Muscle of leg (tissue), 16 donors: ENCODE measurements at places on chromosomes 4 and X. TPM values are rescaled to one million over a fixed set of nuclear protein-coding genes. Genes with fewer than 3 reads are reported as not detected.

DNA sequence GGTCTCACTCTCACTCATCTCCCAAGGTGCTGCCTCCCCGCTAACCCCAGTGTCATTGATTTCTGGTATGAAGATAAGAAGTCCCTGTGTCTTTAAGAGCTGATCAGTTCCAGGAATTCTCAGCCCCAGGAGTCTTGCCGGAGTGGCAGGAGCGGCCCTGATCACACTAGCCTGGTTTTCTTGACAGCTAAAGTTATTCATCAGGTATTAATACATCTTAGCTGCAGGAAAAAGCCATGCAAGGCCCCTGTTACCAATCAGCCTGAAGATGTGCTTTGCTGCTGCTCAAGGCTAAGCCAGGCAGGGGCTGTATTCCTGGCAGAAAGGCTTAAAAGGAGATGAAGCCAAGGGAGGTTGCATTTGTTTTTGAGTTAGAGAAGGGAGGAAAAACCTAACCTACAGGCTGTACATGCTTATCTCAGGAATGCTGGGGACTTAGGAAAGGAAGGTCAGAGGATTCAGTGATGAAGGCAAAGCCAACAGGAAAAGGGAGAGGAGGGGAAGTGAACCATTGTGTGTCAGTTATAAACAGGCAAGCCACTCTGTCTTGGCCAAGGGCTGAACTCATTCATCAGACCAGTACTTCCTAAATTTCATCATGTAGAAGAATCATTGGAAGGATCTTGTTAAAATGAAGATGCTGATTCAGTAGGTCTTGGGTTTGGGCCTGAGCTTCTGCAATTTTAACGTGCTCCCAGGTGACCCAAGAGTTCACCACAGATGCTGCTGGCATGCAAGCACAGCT, 8.6 kb downstream of the SRPX start:
- H3K27me3 ChIP-seq, result peaks cover 29% of the 10 kb centered on the region
- no peak overlapping the region for H3K4me3 ChIP-seq
- H3K4me1 ChIP-seq, result peaks cover 10% of the 10 kb centered on the region

DNA sequence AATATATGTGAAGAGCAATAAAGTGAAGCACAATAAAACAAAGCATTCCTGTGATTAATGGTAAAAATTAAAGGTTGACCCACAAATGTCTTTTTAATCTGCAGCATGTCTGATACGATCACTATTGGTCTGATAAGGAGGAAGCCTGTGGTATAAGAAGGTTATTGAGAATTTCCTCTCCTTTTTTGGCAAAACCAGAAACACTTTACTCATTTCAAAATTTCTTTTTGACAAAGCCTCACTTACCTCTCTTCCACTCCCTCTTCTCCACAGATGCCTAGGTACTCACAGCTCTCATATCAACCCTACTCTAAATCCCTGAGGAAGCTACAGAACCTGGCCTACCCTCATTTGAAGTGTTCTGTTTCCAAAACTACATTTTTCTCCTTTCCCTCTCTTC, 56.1 kb downstream of the TSPAN5 start:
- no peak overlapping the region for H3K4me3 ChIP-seq
- no peak for DNase-seq
- no peaks in the 10 kb centered on the region for H3K27me3 ChIP-seq

Gene HSFX1
- 1.8 TPM for polyA plus RNA-seq

- no peak overlapping the region for H3K4me3 ChIP-seq
- DNase-seq, result no peak
- no peaks in the 10 kb centered on the region for H3K4me1 ChIP-seq
- H3K27me3 ChIP-seq, result no peaks in the 10 kb centered on the region
- no peaks in the 10 kb centered on the region for H3K36me3 ChIP-seq
These were observed 46.0 kb downstream of the CYLC1 start for GRCh38 chrX:83906921-83907320.

Gene TMPRSS11F
- 0.11 TPM for polyA plus RNA-seq

DNA sequence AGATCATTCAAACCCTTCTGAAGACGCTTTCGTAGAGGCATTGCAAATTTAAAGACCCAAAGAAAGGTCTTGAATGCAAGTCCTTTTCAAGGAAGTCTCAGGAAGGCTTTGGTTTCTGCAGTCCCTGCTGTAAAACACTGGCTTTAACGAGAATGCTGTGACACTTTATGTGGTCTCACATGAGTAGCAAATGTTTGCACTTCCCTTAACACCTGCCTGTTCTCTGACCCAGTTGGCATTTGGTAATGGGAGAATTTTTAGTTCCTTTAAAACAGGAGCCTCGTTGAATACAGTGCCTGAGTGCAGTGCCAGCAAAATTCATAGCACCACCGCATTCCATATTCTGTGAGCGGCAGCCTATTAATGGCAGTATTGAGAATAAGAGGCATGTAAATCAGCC, 330.5 kb upstream of the PRKX start:
- no peak overlapping the region for H3K4me3 ChIP-seq
- H3K36me3 ChIP-seq, result no peaks in the 10 kb centered on the region
- no peak for DNase-seq
- H3K27me3 ChIP-seq, result no peaks in the 10 kb centered on the region
- H3K27ac ChIP-seq, result no peak overlapping the region
- no peaks in the 10 kb centered on the region for H3K4me1 ChIP-seq

DNA sequence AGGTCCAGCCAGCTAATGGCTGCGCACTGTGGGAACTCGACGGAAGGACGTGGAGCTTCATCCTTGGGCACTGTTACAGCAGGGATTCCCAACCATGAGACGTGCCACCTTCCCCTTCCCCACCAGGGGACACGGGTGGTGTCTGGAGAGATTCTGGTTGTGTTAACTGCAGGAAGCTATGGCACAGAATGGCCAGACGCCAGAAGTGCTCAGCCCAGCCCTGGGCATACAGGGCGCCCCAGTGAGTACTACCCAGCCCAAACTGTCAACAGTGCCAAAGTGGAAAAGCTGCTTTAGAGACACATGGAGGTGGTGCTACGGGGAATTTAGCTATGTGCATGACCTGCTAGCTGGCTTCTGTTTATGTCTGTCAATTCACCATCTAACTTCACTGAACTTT, 32.8 kb downstream of the ACOX3 start:
- H3K27me3 ChIP-seq, result no peaks in the 10 kb centered on the region
- H3K4me1 ChIP-seq, result peaks cover 26% of the 10 kb centered on the region
- no peak for DNase-seq
- no peak overlapping the region for H3K4me3 ChIP-seq

DNA sequence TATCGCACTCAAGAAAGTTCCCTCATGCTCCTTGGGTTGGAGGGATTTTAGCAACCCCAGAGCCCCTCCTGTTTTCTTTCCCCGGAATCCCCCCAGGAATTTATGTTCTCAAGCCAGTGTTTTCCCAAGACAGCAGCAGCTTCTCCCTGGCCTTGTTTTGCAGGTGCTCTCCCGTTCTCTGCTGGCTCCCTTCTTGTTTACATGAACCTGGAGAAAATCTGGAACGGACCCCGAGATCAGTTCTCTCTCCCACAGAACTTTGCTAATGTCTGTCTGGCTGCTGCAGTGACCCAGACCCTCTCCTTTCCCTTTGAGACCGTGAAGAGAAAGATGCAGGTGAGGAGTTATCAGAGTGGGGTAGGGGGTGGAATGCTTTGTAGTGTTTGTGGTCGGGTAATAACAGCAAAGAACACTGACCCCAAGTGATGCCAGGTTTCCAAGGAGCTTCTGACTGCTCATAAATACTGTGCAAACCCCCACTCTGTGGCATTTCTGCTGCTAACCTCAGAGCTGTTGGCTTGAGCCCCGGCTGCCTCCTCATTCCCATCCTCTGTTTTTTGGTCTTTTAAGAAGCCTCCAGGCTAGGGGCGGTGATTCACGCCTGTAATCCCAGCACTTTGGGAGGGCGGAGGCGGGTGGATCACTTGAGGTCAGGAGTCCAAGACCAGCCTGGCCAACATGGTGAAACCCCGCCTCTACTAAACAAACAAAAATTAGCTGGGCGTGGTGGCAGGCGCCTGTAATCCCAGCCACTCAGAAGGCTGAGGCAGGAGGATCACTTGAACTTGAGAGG, 11.1 kb downstream of the SLC25A43 start:
- no peaks in the 10 kb centered on the region for H3K36me3 ChIP-seq
- no peaks in the 10 kb centered on the region for H3K27me3 ChIP-seq
- H3K27ac ChIP-seq, result no peak overlapping the region
- no peaks in the 10 kb centered on the region for H3K4me1 ChIP-seq
